Stimulated activated naive CD8-positive, alpha-beta T cell treated with anti-CD3 and anti-CD28 coated beads, Interleukin-15, Interleukin-2, amounts not matched to agents 100 U/mL and 50 U/mL, for 24 hours (primary cell): ENCODE measurements at places on chromosomes 13 and 19.

DNA sequence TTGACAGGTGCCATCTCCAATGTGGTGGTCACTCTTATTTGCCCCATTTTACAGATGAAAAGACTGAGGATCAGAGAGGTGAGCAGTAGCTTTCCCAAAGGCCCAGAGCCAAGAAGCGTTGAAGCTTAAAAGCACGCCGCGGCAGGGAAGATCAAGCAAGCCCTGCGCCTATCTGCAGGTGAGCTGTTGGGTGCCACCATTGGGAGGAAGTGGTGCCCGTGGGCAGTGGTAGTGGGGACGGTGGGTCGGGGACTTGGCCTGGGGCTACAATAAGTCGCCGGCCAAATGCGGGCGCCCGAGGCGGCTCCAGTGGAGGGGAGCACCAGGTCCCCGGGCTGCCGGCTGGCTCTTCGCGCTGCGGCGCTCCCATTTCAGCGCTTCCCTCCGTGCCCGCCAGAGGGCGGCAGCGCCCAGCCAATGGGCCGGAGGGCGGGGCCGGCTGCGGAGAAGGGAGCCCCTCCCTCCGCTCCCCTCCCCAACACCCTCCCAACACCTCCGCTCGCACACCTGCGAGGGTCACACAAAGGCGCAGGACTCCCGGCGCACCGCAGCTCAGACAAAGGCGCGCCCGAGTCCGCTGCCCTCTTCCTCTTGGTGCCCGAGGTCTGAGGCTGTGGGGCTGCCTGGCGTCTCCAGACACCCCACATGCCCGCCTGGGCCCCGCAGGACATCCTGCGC lies 744 bp upstream of the POU2F2 start:
- peak; percentile 90 for DNase-seq

DNA sequence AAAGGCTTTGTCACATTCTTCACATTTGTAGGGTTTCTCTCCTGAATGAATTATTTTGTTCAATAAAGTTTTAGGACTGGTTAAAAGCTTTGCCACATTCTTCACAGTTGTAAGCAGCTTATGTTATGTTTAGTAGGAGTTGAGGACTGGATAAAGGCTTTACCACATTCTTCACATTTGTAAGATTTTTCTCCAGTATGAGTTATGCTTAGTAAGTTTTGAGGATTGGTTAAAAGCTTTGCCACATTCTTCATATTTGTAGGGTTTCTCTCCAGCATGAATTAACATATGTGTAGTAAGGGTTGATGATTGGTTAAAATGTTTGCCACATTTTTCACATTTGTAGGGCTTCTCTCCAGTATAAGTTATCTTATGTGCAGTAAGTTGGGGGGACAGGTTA lies 79.9 kb downstream of the ZNF431 start:
- no peak for DNase-seq

GRCh38 chr13:40072663-40073120 lies 417.2 kb downstream of the COG6 start:
- no peak for DNase-seq

DNA sequence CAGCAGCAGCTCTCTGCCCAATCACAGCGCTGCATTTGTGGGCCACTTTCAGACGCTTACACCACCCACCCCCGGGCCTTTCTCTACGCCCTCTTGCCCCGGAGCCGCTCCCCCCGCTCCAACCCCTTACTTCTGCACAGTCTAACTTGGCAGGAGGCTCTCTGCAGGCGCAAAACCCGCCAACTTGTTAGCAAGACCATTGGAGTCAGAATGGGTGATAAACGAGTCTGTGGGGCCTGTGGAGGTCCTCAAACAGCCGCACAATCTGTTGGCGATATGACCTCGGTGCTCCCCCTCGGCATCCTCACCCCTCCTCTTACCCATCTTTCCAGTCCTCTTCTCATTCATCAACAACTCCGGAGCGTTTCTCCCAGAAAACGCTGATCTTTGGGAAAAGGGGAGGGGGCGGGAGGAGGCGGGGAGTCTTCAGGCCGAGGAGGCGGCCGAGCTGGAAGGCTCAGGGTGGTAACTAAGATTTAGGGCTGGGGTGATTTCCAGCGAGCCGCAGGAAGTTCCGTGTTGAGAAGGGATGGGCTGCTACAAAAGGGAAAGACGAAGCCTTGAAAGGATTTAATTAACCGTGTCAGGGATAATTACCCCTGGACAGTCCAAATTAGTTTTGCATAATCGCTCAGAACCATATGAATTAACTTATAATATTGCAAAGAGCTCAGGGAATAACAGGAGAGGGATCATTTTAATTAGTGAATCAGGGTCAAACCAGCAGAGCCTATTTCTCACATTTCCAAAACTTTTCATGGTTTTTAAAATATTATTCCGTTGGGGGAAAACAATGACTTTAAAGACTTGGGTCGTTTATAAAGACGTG lies 4.1 kb downstream of the SOX21 start:
- DNase-seq = no peak

DNA sequence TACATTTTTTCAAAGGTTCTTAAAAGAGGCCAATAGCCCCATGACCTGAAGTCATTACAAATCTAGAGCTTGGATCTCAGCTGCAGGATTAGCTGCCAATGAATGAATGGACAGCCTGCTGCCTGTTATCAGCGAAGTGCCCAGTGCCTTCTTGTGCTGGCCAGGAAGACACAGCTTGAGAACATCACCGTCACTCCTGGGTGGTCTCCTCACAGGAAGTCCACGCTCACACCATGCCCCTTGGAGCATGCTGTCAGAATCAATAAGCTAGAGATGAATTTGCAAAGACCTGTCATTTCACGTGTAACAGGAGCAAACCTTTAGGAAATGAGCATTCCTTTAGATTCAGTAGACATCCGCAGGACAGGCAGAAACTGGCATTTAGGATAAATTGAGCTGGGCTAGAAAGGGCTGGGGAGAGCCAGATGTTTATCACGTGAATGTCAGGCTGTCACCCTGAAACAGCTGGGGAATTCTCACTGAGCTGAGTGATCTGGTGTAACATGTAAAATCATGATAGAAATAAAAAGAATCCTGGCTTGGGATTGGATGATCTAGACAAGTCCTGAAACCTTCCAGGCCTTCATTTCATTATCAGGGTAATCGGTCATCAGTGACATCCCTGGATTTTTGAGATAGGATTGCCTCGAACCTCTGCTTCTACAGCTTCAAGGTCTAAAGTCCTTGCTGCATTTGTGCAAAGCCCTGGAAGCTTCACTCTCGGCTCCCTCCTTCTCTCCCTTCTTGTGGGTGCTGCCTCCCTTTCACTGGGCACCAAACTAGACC lies 49.9 kb upstream of the MEDAG start:
- DNase-seq = no peak

DNA sequence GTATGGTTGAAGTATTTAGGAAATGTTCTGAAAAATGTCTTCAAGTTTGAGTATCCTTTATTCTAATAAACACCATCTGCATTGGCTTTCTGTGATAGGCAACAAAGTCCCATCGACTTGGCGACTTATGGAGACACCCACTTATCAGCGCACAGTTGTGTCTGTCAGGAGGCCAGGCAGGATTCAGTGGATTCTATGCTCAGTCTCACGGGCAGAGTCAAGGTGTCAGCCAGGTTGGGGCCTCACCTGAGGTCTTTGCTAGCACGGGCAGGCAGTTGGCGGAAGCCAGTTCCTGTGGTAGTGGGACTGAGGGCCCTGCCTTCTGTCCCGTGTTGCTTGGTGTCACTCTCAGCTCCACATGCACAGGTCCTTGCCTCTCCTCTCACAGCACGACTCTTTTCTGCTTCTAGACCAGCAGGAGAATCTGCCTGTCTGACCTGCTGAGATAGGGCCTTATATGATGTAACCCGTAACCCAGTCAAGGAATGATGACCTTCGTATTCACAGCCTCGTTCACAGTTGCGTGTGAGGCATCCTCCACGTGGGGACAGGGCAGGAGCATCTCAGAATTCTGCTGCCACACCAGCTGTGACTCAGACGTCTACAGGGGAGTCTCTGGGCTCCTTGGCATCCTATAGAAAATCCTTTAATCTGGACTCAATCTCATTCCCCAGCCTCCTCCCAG lies 10.0 kb downstream of the CUL4A start:
- DNase-seq = no peak

GRCh38 chr13:77079902-77080413 lies 53.0 kb upstream of the FBXL3 start:
- no peak for DNase-seq

- no peak for DNase-seq
Measured at GRCh38 chr19:18425515-18426415, 6.6 kb downstream of the SSBP4 start.

DNA sequence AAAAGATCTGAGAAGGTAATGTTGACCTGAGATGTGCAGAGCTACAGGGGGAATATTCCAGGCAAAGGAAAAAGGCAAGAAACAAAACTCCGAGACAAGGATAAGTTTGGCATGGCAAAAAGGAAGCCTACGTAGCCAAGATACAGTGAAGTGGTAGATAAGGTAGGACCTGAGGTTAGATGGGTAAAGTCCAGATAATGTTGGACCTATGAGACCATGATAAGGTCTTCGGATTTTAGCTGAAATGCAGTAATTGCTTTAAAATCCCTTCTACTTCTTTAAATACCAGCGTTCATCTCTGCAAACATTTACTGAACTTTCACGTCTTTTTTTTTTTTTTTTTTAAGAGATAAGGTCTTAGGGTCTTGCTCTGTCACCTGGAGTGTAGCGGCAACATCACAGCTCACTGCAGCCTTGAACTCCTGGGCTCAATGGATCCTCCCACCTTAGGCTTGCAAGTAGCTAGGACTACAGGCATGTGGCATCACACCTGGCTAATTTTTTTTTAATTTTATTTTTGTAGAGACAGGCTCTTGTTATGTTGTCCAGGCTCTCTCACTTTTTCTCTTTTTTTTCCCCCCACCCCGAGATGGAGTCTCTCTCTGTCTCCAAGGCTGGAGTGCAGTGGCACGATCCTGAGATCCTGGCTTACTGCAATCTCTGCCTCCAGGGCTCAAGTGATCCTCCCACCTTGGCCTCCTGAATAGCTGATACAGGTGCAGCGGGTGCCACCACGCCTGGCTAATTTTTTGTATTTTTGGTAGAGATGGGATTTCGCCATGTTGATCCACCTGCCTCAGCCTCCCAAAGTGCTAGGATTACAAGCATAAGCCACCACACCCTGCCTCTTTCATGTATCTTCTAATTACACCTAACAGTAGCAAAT lies 4.2 kb upstream of the WBP4 start:
- no peak for DNase-seq
